ENCODE measurements at places on chromosomes 4 and X.

DNA sequence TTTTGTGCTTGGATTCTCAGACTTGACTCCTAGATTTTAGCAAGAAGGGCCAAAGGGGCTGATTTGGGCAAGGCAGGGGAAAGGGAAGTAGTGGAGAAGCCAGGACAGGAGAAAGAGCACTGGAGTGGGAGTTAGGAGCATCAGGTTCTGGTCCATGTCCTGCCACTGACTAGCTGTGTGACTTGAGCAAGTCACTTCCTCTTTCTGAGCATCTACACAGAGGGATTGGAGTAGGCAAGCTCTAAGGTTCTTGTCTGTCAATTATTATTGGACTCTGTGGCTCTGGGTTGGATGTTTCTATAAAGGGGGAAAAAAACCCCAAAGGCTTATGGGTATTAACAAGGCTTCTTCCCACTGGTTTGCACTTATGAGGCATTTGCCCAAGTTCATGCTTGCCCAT lies 24.4 kb downstream of the PLAC1 start:
- no peak for DNase-seq

DNA sequence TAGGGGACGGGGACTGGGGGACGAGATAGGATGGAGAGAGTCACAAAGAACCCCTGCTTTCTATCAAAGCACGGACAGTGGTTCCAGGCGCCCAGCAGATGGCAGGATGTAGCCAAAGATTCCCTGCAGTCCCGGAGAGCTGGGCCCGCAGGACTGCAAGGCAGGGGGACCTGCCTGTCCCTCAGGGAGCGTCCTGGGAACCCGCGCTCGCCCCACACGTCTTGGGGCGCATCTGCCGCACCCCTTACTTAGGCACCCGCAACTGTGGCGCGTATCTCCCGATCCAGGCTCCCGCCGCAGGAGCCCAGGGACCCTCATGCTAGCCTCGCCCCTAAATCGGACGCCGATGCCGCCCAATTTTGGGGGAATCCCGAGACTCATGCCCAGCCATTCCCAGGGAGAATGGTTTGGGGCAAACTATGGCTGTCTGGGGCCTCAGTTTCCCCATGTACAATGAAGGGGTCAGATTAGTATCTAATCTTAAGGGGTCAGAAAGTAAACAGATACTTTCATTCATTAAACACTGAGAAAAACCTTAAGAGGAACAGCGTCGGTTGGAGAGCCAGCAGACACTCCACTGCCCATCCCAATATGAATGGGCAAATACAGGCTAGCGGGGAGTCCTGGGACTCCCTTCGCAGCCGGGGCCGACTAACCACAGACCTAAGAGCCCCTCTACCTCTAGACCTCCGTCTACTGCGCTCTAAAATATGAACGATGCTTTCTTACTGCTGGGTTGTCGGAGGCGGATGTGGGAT lies 581 bp upstream of the STK32B start:
- peak; percentile 89 for DNase-seq

GRCh38 chr4:32985256-32985655 lies 2265.1 kb downstream of the PCDH7 start:
- peak; percentile 2 for DNase-seq

DNA sequence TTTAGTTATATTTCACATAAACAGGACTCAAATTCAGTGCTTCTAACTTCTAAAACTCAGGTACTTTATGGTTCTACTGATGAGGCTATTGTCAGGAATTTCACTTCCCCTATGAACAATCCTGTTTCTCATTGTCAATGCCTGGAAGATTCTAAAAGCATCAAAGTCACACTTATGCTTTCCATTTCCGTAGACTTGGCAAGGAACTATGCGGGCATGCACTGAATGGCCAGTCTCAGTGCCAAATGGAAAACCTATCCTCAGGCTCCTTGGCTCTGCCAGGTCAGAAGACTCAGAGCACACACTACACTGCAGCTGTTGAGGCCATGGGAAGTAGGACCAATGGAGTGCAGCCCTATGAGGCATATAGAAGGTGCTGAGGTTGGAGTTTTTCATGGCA lies 97.0 kb upstream of the PTPN13 start:
- DNase-seq, result no peak

- DNase-seq, result peak; percentile 53
Observed at GRCh38 chrX:1581132-1581531, 10.3 kb upstream of the AKAP17A start.

DNA sequence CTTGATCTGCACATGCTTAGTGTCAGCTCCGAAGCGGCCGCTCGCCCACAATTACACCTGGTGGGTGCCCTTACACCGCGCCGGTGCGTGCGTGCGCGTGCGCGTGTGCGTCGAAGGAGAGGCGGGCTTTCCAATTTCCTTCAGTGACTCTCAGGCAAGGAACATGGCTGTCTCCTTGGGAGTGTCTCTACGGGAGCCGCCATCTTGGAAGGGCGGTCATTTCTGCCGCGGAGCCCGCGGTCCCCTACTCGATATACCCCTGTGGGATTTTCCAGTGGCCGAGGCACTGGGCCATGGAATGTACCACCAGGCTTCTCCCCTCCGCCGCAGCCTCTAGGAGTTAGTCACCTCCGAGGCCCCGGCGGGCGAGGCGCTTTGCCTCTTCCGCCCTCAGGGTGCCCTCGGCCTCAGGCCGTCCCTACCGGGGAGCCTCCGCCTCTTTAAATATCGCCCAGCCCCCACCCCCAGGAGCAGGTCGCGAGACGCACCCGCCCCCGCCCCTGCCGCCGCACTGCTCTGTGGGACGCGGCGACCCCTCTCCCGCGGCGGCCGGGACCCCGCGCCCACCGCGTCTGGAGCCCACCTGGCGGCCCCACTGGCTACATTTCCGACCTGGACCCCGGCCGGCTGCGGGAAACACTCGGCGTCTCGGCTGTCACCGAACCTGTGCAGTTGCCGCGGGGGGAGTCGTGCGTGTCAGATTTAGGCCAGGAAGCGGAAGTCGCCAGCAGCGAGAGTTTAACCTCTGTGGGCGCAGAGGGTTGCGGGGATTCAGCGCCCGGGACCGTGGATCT lies at the start of gene ZNF41:
Gene ZNF41 (minus strand): TSS at position 711 of the 794 bp plus-strand sequence. CDS start 15,741 bp downstream, outside the sequence.
- DNase-seq, result peak; percentile 84

- DNase-seq, result no peak
Observed at GRCh38 chrX:71545364-71545763, 12.5 kb downstream of the OGT start.

- no peak for DNase-seq
Observed at GRCh38 chr4:19945501-19945900, 306.2 kb upstream of the SLIT2 start.

GRCh38 chr4:144647095-144647561 lies 1.2 kb downstream of the HHIP start:
- DNase-seq, result peak; percentile 17

DNA sequence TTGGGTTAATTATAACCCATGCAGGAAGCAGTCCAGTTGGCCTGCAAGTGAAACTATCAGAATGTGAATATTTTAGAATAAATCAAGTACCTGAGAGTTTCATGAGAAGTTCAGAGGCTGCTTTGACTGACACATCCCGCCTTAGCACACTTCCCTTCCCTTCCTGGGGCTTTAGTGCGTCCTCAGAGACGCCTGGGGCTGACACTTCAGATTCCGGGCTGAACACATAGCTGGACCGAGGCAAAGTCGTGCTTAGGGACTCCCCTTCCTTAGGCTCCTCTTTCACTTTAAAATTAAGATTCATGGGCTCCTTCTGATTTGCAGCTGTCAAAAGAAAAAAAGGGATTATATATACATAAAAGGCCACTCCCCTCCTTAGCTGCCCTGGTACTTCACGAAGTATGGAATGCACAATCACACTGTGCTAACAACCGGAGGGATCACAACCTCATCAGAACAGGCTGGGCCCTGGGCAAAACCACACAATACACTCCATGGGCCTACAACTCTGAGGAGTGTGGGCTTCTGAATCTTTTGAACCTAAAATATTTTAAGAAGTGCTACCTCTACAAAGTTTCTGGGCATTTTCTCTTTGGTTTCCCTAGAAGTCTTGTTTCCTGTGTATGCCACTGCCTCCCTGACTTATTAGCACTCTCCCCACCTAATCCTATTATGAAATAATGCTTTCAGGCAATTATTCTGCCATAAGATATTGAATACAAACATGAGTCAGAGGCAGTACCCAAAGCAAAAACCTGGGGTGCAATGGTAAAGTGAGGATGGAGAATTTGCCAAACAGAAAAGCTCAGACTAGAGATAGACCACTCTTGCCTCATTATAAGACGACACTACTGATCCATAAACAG lies 68.2 kb downstream of the ZNF827 start:
- DNase-seq, result no peak

DNA sequence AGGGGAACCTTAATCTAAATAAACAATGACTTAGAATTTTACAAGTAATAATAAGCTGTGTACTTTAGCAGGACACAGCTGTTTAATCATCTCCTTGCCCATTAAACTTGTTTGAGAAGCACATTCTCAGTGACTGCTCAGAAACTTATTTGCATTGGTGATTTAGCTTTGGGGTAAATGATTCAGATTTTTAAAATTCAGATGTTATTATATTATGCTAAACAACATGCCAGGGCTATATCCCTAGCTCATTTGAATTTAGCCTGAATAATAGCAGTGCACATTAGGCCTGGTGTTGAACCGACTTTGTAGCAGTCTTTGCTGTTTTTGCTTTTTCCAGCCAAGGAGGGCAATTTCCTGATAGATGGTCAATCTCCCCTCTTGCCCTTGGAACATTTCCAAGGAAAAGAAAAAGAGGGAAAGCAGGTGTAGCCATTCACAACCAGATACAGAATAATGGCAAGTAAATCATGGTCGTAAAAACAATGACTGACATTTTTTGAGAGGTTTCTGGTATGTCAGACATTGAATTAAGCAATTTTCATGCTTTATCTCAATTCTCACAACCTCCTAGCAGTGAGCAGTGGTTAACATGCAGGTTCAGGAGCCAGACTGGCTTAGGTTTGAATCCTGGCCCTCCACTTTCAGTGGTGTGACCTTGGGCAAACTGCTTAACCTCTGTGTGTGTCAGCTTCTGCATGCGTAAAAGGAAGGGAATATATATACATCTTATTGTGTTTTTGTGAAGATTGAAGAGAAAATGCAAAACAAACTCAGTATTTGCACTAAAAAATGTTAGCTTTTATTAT lies 16.8 kb downstream of the ARHGEF38 start:
- no peak for DNase-seq

- DNase-seq, result peak; percentile 80
Observed at GRCh38 chr4:119746951-119747350, 118.3 kb upstream of the PDE5A start.

- no peak for DNase-seq
Observed at GRCh38 chrX:45508454-45508853, 307.8 kb upstream of the DIPK2B start.

- DNase-seq, result no peak
Observed at GRCh38 chr4:2048831-2049230, 10.3 kb upstream of the NAT8L start.

GRCh38 chr4:18033111-18034085 lies 11.8 kb upstream of the LCORL start:
- DNase-seq, result peak; percentile 15

GRCh38 chrX:16920075-16920474 lies 26.4 kb upstream of the REPS2 start:
- DNase-seq, result no peak

- DNase-seq, result no peak
Observed at GRCh38 chrX:109696146-109696740, 36.8 kb downstream of the ACSL4 start.

- no peak for DNase-seq
Observed at GRCh38 chr4:92789741-92790140, 486.0 kb downstream of the GRID2 start.

DNA sequence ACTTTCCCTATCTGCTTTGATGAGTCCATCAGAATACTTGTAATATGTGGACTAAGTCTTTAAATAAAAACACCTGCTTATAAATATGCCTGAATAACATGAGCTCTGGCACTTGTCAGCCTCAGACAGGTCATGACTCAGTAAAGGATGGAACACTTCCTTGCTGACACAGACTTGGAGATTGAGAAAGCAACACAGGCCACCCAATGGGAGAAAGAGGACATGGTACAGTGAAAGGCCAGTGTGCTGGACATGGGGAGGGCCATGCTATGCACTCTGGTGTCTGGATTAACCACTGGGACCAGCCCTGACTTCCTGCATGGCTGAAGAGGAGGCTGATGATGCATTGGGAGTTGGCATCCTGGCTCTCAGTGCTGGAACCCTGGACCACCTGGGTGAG lies 149.5 kb downstream of the DHRSX start:
- DNase-seq, result peak; percentile 71

DNA sequence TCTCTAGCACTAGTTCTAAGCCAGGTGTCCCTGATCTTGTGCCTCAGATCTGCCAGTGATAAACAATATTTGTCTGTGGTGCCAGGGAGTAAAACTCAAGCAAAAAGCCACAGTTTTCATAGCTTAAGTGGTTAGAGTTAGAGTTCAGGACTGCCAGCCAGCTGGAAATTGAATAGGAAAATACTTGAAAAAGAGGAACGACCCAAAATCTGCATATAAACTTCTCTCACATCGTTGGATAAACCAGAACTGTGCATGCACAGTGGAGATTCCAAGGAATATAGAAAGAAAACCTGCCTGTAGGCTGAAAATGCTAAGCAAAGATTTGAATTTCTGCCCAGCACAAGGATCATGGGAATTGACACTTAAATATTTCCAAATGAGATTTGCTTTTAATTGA lies 35.0 kb upstream of the GNPDA2 start:
- no peak for DNase-seq

DNA sequence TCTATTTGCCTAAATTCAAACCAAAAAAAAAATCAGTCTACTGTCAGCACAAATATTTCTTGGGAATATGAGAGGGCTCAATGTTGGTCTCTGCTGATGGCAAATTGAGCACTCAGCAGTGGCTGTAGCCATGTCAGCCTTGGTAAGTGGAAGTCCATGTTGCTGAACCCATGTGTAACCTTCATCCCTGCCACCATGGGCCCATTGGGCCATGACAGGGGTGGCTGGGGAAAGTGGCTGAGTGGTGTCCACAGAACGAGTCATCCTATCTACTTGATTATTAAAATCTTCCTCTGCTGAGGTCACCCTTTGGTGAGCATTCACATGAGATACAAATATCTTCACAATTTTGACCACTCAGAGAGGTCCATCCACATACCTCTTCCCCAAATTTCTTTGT lies 56.8 kb upstream of the FAM9B start:
- DNase-seq, result no peak

DNA sequence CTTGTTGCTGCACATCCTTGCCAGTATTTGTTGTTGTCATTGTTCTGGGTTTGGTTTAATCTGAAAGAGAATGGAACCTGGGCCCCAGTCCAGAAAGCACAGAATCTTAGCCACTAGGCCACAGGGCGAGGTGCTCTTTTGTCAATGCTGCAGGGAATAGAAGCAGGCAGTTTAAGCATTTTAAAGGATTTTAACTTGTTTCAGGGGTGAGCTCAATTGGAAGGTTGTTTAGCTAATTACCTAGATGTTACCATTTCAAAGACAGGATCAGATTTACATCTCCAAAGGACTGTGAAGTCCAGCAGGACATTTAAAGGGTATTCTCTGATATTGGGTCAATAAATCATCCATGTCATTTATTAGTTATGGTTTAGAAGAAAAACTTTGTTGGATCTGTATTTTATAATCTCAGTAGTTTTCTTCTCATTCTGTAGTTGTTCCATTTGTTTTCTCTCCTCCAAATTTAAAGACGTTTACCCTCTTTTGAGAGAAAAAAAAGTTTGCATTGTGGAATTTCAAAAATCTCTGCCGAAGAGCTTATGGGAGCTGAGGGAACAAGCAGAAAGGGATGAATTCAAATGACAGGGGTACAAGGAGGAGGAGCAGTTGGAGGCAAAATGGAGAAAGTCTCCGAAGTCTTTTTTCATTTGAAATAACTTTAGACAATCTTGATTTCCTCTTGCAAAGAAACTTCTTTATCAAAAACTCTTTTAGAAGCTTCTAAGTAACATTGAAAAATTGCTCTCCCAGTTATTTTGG lies 57.5 kb upstream of the FAM47C start:
- no peak for DNase-seq

All from GM03348 (cell line).